ENCODE measurements at places on chromosomes 7 and 10.
A peak's percentile ranks its signal among the peaks of the same experiment; 100 is the strongest.

GRCh38 chr7:131293018-131293417, 34.7 kb upstream of the MKLN1 start:
- DNase-seq, result peak; percentile 30

DNA sequence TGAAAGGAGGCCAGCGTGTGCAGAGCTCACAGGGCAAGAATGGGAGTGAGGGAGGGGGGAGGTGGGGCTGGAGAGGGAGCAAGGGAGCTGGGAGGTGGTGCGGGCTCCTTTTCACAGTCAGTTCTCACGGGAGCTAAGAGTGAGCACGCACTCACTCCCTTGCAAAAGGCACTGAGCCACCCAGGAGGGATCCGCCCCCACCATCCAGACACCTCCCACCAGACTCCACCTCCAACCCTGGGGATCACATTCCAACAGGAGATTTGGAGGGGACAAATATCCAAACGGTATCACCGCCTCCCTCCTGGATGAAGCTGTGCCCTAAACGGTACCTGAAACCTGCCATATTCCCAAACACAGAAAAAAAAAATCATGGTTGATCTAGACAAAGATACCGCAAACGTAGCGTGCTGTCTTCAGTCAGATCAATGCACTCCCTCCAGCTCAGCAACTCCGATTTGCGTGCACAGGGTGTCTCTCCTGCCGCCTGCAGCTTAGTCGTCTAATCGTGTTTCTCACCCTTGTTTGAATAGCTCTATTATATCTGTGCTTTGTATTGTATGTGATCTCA, 20.3 kb upstream of the PRKAG2 start:
- DNase-seq, result no peak

DNA sequence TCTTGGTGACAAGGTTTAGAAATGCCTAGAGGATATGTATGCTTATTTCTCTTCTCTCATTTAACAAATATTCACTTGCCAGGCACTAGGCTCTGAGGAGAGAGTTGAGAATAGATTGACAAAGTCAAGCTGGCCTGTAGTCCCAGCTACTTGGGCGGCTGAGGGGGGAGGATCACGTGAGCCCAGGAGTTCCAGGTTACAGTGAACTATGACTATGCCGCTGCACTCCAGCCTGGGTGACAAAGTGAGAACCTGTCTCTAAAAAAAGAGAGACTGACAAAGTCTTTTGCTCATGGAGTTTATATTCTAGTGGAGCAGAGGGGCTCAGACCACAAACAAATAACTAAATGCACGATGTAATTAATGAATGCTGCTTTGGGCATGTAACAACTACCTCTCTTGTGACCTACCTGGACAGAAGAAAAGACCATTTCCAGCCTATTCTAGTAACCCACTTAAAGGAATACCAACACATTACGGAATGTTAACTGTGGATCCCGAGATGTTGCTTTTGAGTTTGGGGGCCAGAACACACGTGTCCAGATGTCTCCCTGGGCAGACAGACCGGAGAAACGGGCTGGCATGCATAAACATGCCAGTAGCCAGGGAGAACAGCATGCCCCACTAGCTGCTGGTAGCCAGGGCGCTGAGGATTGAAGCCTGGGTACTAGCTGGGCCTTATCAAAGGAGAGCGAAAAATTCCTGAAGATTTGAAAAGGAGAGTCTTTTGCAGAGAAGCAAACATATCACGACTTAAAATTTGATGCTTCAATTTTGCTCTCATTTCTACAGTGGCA, 2.6 kb upstream of the BMPR1A start:
- peak; percentile 28 for DNase-seq

- DNase-seq, result no peak
These were observed 30.9 kb downstream of the GRID2IP start for GRCh38 chr7:6520163-6520981.

DNA sequence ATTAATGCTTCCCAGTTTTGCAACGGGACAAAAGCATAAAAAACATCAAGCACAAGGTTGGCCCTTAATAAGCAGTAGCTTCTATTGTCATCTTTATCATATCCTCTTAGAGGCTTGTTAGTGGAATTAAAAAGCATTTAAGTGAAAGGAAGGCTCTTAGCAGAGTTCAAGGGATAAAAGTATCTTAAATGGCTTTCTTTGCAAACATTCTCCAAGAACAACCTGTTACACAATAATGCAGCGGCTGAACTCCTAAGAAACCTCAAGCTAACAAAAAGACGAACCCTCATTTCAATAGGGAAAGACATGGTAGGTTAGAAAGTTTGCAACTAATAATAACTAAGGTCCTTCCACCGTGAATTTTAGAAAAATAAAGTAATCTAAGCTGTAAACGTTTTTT, 82.1 kb downstream of the MPP7 start:
- DNase-seq, result no peak

GRCh38 chr7:95491634-95492314, 6.0 kb downstream of the ASB4 start:
- DNase-seq, result peak; percentile 96

DNA sequence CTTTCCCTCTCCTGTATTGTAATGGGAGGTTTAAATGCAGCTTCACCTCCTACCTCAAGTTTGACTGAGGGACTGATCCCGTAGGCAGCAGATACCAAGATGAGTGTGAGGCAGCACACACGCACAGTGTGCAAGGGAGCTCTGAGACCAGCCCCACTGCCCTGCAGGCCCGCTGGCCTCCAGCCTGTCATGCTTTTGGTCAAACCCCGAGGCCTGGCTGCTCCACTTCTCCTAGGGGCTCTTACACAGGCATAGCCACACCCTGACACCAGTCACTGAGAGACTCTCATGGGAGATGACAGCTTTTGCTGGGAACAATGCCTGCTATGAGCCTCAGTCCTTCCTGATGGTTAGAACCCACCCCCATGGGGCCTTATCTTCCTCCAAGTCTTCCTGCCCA, 27.6 kb downstream of the DRGX start:
- DNase-seq, result no peak

DNA sequence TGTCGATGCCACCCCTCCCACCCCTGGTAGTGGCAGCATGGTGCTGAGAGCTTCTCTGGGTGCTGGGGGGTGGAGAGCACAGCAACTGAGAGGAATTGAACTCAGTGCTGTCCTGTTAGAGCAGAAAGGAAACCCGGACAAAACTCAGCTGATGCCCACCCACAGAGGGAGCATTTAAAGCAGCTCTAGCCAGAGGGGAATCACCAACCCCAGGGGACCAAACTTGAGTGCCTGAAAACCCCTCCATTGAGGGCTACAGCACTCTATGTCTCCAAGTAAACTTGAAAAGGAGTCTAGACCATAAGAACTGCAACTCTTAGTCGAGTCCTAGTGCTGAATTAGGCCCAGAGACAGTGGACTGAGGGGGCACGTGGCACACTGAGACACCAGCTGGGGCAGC, 16.8 kb upstream of the FOXI2 start:
- DNase-seq, result no peak

DNA sequence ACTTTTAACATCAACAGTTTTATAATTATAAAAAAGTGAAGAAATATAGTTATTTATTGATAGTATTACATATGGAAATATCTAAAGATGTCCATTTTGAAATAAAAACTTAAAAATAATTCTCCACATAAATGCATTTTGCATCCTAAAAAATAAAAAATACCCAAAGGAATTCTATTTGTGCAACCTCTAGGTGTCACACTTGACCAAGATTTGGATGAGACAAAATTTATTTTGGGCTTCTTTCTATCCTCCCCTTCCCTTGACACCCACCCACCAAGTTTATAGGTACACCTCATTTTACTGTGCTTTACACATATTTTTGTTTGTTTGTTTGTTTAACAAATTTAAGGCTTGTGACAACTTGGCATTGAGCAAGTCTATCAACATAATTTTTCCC, 3.3 kb upstream of the THSD7A start:
- DNase-seq, result peak; percentile 9

DNA sequence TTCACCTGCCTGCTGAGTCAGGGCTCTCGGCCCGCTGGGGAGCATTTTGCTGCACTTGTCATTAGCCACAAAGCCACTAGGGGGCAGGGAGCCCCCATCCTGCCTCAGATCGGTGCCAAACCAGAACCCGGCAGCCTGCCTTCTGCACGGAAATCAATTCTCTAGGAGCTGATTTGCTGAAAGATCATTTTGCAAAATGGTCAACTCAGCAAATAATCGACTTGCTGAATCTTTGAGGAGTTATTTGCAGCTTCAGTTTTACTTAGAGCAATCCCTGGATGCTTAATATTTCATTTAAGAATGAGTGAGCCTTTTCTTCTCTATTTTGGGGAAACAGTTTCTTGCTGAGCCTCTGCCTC, 1.7 kb upstream of the GIMAP8 start:
- DNase-seq, result peak; percentile 70

DNA sequence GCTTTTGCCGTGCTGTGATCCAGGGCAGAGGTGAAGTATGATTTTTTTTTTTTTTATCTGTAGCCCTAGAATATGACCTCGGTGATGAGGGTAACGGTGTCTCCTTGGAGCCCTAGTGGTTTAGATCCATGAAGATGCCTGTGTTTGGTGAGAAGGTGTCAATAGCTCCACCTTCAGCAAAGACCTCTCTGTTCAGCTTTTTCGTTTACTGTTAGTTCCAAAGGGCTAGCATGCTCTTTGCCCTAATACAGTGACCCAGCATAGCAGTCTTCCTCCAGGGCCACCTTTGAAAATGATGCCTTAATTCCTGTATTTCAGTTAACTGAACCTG, 746 bp upstream of the MRPS16 start:
- peak; percentile 38 for DNase-seq

DNA sequence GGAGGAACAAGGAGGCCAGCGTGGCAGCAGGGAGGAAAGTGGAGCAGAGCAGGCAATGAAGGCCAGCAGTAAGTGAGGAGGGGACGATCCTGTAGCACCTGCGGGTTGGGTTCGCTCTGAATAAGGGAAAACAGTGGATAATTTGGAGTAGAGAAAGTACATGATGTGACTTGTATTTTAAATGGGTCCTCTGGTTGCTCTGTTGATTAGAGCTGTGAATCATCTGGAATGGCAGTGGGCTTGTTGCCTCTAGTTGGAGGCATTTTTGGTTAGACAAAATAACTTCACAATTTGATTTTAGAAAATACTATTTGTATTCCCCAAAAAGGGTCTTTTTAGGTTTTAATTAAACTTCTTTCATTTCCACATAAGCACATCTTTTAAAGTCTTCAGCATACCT, 277.4 kb downstream of the ARL4A start:
- DNase-seq, result no peak

DNA sequence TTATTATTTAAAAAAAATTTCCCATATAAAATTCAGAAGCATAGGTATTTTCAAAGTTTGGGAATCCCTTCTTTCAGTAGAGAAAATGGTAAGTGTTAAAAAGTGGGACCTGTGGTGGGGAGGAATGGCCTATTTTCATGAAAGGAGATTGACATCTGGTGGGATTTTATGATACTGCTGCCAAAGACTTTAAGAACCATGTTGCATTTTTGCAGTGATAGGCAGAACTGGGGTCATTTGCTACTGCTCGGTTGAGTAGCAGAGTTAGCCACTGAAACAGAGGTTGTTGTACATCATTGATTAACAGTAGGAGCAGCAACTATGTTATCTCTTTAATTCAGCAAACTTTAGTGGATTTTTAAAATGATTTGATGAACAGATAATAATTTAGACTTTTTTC, 4.4 kb downstream of the BICC1 start:
- peak; percentile 78 for DNase-seq

DNA sequence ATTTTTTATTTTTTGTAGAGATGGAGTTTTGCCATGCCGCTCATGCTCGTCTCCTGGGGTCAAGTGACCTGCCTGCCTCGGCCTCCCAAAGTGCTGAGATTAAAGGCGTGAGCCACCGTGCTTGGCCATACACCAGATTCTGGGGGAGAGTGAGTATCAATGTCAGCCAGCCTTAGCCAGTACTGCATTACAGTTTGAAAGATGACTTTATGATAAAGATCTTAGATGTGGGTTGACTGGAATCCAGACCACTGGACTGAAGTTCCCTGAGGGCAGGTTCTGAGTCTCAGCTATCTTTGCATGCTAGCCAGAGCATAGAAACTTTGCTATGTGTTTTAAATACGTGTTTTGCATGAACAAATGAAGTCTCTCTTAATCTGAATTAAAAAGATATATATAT, 117.2 kb upstream of the EFCAB10 start:
- no peak for DNase-seq

DNA sequence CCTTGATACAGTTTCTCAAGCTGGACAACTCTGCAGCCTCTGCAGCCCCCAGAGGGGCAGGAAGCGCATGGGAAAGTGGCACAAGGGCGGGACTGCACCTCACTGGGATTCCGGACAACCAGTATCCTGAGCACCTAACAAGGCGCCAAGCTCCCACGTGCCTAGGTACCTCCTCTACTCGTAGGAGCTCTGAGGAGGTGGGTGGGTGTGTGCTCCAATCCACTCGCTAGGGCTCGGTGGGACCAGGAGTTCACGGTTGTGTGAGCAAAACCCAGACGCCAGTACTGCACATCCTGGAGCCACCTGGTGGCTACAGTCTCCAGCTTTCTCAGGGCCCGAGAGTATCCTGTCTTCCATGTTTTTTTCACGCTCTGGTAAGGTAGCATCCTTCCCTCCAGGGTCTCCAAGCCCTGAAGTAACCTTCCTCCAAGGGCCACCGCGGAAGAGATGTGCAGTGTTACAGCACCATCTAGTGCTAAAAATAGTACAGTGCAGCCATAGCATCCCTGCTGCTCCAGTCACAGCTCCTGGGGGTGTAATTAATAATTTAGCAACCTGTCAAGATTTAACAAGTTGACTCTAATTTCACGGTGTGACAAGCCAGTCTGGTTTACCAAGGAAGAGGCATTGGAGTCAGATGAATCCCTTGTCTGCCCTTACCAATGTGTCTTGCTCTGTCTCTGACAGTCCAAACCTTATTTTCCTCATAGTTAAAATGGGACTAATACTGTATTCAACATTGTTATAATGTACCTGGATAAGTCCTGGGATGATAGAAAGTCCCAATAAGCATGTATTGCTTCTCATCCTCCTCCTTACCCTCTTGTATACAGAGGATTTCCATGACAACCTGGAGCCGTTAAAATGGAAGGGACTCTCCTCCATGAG, 70.4 kb downstream of the HERPUD2 start:
- DNase-seq, result peak; percentile 53

GRCh38 chr10:126122881-126123280, 226.5 kb downstream of the FANK1 start:
- DNase-seq, result no peak

DNA sequence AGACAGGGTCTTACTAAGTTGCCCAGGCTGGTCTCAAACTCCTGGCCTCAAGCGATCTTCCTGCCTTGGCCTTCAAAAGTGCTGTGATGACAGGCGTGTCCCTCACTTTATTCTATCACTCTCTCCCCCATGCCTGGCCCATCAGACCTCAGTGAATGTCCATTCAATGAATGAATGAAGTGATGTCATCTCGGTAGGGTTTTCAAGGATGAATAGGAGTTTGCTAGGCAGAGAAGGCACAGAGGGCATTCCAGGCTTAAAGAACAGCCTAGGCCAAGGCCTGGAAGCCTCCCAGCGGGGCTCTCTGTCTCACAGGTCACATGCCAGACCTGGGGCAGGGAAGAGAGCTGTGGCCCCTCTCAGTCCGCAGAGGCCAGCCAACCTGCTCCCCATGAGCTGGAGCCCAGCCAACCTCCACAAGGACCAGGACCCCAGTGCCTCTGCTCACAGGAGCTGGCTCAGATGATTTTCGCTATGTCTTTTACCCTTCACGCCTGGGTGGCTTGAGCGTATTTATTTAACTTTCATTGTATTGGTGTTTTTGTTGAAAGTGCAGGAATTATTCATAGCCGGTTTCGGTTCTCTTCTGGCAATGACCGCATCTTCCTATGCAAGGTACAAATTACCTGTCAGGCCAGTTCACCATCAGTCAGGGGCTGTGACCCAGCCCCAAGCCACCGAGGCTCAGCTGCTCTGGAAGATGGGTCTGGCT, 11.8 kb upstream of the TNRC18 start:
- no peak for DNase-seq

Measured in kidney tubule cell (primary cell).